ENCODE measurements at places on chromosomes 7 and 10.

DNA sequence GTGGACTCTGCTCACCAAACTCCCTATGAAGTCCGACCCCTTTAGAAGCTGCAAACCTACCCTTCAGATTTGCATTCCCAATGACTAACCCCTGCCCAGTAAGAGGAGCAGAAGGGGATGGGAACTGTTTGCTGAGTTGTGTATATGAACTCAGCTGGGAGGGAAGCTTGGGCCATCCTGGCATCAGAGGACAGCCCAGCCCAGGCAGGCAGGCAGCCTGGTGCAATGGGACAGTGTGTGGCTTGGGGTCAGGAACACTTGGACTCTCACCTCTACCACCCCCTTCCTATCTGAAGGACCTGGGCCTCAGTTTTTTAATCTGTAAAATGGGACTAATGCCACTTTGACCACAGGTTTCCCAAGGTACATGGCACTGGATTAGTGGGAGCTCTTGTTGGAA is 147.4 kb upstream of the GPR26 start:
- DNase-seq, result no peak

DNA sequence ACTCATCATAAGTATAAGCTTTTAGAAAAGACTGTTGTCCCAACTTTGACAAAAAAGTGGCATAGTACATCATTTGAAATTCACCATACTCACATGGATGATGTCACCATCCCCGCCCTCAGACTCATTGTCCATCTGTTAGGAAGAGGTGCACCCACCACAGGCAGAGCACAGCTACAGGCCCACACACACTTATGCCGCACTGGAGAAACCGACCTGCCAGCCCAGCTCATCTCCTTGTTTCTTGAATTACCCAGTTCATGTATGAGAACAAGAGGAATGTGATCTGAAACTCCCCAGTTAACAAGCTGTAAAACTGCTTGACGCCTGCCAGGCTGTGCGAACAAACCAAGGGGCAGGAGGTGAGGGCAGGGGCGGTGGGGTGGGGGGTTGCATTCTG is 312.0 kb downstream of the DPP6 start:
- no peak for DNase-seq

DNA sequence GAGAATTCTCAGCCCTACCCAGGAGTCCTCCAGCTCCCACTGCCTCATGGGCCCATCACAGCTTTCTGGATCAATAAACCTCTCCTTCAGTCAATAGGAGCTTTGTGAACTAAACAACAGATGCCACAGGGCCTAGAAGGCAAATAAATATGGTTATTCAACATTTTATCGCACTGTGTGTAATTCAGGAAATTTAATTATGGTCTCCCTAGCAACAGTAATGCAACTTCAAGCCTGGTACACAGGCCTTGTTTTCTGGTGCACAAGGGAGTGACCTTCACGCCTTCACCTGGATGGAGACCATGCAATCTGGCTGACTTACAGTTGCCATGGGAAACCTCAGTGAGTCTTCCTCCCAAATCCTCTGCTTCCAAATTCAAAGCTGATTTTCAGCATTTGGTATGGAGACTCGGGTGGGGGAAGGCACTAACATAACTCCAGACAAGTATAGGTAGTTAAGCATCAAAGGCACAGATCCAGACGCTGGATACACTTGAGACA is 441.0 kb upstream of the NPVF start:
- no peak for DNase-seq

GRCh38 chr7:34081935-34082334 is 176.6 kb downstream of the BMPER start:
- DNase-seq, result no peak

GRCh38 chr7:77866370-77866769 is 67.8 kb downstream of the PHTF2 start:
- DNase-seq, result no peak

DNA sequence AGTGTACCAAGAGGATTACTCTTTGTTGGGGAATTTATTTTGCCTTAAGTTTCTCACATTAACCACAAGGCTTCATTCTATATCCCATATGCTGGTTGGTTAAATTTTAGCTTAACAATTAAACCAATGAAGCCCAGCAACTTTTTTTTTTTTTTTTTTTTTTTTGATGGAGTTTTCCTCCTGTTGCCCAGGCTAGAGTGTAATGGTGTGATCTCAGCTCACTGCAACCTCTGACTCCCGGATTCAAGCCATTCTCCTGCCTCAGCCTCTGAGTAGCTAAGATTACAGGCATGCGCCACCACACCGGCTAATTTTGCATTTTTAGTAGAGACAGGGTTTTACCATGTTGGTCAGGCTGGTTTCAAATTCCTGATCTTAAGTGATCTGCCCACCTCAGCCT is 75.0 kb upstream of the MKX start:
- DNase-seq, result no peak

DNA sequence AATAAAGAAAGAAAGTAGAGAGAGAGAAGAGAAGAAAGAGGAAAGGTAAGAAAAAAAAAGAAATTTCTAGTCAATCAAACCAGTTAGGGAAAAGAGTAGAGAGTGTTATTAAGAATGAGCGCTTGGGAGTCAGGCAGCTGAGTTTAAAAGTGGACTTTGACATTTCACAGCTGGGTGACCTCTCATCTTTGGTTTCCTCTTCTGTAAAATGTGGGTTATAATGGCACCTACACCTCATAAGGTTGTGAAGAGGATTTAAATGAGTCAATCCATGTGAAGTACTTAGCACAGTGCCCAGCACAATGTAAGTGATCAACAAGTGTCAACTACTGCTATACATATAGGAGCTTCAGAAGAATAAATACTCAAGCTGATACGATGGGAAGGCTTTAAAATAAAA is 12.2 kb downstream of the HOXA1 start:
- no peak for DNase-seq

All from DND-41 (cell line).